ENCODE measurements at places on chromosomes 1 and 21.

DNA sequence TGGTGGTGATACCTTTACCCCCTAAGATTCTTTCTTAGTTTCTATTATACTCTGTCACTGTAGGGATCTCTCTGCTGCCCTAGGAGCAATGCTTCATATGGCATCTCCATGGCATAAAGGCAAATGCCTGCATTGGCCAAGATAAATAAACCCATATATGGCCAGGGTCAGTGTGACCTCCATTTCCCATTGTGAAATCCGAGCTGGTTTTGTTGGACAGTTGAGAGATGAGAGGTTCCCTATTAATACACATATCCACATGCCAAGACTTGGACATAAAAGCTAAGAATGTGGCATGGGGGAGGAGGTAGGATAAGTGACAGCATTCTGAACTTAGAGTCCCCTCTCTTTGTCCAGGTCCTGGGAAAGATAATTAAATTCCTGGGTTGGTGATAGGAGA lies 1.4 kb downstream of the TPM3 start:
- no peak for DNase-seq

GRCh38 chr1:218829097-218829496 lies 344.6 kb upstream of the LYPLAL1 start:
- no peak for DNase-seq

GRCh38 chr1:235637756-235638534 lies 11.6 kb downstream of the GNG4 start:
- DNase-seq: no peak

DNA sequence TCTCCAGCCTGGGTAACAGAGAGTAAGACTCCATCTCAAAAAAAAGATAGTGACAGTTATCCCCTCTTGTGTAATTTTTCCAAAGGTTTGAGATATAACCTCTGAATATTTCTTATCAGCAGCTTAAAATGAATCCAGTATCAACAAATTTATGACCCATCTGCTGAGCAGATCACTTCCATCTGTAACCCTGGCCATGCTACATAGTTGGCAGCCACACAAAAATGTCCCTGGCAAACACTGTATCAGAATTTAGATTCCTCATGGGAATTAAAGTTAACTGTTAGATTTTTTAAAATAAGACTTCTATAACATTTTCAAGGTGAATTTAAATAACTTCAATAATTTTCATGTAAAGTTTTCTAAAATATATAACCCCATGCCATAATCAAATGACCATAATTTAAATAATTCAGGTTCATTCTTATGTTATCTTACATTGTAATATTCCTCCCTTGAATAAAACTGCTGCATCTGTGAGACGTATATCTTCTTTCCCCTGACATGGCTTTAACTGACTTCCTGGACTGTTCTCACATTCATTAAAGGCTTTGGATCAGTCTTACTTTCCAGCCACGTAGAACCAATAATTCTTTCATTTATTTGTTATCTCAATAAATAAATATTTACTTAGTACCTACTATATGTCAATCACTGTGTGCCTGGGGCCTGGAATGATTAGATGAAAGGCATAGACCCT lies 5.3 kb upstream of the PRPF38B start:
- DNase-seq: no peak

DNA sequence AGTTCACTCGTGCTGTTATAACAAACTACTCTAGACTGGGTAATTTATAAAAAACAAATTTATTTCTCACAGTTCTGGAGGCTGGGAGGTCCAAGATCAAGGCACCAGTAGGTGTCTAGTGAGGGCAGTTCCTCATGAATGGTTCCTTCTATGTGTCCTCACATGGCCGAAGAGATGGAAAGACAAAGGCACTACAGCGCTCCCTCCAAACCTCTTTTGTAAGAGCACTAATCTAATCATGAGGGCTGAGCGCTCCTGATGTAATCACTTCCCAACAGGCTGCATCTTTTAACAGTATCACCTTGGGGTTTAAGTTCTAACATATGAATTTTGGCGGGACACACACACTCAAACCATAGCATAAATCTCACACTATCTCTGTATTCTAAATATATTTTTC lies 54.0 kb upstream of the KANK4 start:
- DNase-seq: no peak

- no peak for DNase-seq
Observed at GRCh38 chr21:46119144-46119636, 21.3 kb downstream of the COL6A2 start.

DNA sequence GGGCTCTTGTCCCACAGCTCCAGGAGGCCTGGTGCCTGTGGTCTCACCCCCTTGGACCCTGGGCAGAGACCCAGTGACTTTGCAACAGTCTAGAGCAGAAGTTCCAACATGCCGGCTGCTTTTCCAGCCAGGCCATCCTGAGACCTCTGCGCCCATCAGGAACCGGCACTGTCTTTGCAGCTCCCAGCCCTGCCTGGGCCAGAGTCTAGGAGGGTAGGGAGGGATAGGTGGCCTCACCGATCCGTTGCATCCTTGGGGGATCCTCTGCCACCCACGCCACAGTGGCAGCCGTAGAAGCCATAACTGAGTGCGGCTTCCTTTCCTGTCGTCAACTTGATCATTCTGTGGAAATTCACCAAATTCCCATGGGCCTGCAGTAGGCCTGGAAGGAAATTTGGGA lies 1.3 kb downstream of the PLA2G2A start:
- no peak for DNase-seq

DNA sequence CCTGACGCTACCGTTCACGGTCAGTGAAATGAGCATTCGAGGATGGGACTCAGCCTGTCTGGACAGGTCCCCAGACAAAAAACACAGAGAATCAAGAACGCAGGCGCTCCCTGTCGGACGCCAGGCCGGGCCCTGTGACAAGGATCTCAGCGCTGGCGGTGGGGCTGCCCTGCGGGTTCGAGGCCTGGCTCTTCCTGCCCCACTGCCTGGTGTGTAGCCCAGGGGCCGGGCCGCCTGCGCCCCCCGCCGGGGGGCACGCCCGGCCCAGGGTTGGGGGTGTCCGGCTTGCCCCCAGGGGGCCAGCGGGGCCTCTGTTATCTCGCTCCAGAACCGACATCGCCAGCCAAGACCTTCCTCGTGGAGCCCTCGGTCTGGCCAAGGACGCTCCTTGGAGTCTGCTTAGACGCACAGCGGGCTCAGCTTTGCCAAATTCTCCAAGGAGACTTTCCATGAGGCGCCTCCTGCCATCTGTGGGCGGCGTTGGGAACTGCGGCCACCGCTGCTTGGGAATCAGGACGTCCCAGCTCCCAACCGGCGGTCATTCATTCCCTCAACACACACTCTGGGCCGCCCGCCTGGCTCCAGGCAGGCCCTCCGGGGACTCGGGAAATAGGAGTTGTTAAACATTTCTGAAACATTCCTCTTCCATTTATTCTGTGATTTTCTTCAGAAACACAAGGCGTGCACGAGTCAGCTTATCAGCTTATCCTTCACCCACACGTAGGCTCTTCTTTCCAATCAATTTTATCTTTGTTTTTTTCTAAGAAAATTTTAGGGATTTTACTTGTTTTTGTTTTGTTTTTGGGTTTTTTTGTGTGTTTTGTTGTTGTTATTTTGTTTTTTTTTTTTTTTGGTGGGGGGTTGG lies 11.3 kb upstream of the RIPK4 start:
- no peak for DNase-seq

GRCh38 chr1:213984387-213985208 lies 3.2 kb upstream of the PROX1 start:
- DNase-seq: no peak

DNA sequence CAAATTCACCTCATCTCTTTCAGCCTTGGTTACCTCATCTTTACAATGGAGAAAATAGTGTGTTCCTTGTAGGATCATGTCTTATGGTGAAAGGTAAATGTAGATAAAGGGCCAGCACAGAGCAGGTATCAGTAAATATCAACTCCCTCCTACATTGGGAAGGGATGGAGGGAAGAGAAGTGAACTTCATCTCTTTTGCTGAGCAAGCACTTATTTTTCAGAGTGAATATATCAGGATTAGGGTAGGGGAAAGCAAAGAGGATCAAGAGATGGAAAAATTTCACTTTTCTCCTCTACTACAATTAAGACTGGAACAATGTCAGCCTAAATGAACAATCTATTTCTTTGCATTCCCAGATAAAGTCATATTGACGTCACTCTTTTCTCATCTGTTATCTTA lies 193.8 kb upstream of the JUN start:
- no peak for DNase-seq

Data from stimulated activated CD4-positive, alpha-beta T cell treated with anti-CD3 and anti-CD28 coated beads, Interleukin-1b, Interleukin-23, amount 100 ng/mL, for 1 hour (primary cell).